ENCODE measurements at places on chromosomes 5 and 9.

DNA sequence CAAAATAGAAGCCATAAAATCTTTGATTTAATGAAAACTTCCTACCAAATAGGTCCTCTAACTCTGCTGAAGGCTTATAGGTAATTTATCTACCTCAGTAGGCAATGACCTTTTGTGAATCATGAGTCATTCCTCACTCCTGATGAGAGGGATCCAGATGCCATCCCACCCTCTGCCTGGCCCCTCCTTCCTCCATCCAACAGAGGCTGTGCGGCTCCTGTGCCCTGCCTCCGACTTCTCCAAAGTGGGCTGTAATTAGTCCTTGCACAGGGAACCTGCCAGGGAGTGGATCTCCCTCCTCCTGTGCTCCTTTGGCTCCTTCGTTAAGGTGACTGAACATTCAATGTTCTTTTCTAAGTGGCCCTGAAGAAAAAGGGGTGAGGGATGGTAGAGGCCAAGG lies 213.9 kb upstream of the TBCA start:
- no peak for DNase-seq

DNA sequence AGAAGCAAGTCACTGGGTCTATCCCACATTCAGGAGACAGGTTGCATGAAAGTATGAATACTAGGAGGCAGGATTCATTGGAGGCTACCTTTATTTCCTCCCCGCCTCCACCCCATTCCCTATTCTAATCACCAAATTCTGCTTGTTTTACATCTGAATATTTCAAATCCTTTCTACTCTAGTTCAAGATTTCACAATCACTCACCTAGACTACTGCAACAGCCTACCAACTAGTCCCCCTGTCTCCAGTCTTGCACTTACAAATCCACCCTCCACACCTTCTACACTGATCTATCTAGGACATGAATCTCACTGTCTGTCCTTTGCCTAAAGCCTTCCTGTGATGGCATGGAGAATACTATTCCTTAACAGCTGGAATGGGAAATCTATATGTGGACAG lies 6.4 kb upstream of the KIF27 start:
- no peak for DNase-seq

DNA sequence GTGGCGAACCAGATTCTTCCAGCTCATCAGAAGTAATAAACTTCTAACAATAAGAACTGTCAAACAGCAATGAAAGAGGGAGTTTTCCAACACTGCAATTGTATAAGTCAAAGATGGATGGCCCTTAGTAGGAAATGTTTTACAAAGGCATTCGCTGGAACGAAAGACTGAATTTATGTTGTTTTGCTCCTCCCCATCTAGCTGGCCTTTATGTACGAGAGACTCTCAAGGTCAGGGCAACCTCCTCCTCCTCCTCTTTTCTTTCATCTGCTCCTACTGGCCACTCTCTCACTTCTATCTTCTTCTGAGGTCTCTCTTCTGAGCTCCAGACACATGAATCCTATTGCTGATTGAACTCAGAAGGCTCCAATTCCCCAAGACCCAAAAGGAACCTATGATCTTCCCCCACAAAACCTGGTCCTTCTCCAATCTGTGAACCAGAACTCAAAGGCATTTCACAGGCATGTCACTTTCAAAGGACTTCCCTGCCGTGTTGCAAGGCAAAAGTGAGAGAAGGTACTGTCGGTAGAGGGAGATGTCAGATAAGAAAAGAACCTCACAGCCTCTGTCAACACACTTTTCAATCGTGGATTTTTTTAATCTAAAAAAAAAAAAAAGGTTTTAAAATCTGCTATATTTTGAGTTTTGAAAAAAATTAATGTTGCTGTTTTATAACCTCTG lies 28.5 kb upstream of the PUM3 start:
- no peak for DNase-seq

- DNase-seq, result no peak
Measured at GRCh38 chr5:90876366-90876765, 317.8 kb downstream of the ADGRV1 start.

DNA sequence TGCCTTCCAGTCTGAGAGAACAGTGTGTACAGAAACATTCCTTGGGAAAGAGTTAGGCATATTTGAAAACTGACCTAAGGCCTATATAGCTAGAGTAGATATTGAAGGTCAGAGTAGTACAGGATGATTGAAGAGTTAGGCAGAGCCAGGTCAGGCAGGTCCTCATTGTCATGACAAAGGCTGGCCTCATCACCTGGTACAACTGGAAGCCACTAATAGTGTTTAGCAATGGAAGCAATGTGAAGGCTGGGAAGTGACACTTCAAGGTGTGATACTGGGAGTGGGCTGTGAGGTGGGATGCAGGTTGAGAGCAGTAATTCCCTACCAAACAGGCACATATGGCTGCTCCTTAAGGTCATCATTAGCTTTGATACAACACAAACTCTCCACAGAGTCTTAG lies 123.6 kb upstream of the CCNH start:
- no peak for DNase-seq

DNA sequence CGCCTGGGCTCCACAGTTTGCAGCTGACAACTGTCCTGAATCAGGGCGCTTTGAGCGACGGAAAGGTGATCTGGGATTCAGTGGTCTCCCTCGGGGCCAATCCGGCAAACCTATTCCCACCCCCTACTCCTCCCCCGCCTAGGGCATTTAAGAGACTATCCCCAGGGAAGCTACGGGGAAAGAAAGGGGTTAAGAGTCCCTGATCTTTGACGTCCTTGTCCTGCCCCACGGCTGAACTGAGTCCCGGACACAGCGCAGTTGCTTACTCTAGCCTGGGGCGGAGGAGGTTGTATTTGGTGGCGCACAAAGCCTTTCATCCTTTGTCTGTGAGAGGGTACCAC lies 3.4 kb downstream of the RORB start:
- no peak for DNase-seq

DNA sequence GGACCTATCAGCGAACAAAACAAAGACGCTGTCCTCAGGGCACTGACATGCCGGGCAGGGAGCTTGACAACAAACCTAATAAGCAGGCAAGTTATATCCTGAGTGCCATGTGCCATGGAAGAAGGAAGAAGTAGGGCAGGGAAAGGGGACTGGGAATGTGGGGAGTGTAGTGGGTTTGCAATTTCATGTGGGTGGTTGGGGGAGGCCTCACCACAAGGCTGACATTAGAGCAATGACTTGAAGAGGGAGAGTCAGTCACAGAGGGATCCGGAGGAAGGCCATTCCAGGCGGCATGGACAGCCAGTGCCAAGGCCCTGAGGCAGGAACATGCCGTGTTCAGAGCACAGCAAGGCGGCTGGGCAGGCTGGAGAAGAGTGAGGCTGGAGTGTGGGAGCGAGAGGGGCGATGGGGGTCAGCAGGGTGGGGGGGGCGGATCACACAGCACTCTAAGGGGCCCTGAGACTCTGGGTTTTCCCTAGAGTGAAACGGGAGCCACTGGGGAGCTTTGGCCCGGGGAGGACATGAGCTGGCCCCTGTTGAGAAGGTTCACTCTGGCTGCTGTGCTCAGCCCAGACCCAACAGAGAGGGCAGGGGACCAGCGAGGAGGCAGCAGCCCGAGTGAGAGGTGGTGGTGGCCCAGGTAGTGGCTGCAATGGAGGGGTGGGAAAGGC lies 86.3 kb downstream of the STK10 start:
- DNase-seq, result no peak

DNA sequence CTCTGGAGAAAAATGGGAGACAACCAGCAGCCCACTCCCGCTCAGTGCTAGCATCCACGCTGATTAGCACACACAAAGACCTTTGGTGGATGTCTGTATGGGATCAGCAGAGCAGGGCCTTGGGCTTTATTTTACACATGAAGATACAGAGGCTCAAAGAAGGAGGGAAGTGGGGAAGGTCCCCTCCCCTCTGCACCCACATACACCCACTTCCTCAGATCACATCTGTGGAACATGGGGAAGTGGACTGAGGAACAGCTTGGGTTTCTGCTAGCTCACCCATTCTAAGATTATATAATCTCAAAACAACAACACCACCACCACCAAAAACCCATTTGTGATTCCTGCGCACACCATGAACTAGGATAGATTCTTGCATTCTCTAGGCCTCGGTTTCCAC lies 14.0 kb downstream of the GGTA1 start:
- no peak for DNase-seq

DNA sequence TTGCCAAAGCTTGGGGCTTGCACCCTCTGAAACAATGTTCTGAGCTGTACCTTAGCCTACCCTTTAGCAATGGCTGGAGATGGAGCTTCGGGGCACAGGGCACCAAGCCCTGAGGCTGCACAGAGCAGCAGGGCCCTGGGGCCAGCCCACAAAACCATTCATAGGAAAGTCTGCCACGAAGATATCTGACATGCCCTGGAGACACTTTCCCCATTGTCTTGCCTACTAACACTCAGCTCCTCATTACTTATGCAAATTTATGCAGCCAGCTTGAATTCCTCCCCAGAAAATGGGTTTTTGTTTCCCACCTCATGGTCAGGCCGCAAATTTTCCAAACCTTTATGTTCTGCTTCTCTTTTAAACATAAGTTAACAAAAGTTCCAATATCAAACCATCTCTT lies 105.7 kb downstream of the DTWD2 start:
- no peak for DNase-seq

- no peak for DNase-seq
Measured at GRCh38 chr5:177484902-177485549, 11.6 kb upstream of the DBN1 start.

GRCh38 chr5:153711755-153712154 lies 221.3 kb downstream of the GRIA1 start:
- DNase-seq, result no peak

GRCh38 chr5:172049226-172049796 lies 42.9 kb upstream of the FBXW11 start:
- DNase-seq, result no peak

GRCh38 chr5:179504600-179505396 lies 45.6 kb upstream of the RUFY1 start:
- DNase-seq, result no peak

- DNase-seq, result no peak
Measured at GRCh38 chr9:109787735-109788134, 7.7 kb downstream of the PALM2AKAP2 start.

DNA sequence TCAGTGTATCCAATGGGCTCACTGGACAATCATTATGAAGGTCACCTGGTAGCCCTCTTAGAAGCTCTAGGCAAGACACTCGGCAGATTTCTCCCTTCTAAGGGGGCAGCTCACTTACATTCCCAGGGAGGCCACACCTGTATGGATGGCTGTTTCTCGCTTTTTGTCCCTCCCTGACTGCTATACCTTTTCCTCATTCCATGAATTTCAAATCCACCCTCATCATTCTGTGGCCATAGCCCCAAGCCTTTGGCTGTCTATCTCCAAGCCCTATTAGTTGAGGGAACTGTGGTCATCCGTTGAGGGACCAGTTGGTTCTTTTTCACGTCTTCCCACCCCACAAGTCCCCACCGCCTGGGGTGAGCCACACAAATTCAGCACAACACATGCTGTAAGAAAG lies 85.0 kb upstream of the RARS1 start:
- no peak for DNase-seq

DNA sequence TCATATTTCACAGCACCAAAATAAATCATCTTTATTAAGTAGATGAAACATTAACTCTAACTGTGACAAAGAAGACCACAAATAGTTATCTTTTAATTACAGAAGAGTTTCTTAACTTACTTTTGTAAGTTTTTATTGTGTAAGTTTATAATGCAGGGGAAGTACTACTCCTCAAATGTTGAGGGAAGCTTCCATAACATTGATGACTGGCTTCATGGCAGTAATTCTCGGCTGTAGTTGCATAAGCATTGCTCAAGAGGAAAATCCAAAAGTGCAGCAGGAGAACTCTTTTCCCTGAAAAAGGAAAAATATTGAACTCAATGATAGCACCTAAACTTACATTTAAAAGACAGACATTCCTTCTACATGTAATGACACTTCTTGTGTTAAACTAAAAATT lies 4.6 kb downstream of the TSLP start:
- DNase-seq, result no peak

Data from CD8-positive, alpha-beta memory T cell (primary cell).